ENCODE measurements at places on chromosomes 1 and 21.

DNA sequence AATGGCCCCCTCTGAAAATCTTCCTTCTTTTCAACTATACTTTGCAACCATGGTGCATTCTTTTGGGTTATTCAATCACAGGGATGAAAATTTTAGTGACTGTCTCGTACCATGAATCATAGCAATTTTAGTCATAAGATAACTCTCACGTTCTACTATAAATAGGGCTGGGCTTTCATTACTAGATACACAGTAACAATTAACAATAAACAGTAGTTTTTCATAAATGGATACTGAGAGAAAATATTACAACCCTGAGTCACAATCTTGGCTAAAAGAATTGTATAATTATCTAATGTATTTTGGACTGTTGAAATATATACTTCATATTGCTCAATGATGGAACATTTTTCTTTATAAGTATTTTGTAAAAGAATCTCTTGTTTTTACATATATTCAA, 96.1 kb downstream of the TEX35 start:
- DNase-seq, result peak; percentile 94

- DNase-seq, result no peak
These were observed 8.0 kb upstream of the LEFTY2 start for GRCh38 chr1:225949041-225949440.

DNA sequence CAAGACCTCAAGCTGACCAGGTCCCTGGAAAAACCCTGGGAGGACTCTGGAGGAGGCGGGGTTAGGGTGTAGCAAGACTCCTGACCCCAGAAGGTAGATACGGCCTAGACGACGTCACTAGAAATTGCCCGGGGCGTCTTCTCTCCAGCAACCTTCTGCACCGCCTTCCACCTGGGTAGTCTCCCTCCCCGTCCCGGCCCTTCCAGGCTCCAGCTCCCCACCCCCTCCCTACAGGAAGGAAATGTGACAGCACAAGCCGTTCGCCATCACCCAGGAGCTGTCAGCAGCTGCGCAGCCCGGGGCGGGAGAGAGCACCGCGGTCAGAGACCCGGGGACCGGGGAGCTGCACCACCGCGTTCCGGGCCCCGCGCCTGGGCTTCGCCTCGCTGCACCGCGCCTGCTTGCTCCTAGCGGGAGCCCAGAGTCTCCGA, 20.0 kb downstream of the SERTAD4 start:
- no peak for DNase-seq

DNA sequence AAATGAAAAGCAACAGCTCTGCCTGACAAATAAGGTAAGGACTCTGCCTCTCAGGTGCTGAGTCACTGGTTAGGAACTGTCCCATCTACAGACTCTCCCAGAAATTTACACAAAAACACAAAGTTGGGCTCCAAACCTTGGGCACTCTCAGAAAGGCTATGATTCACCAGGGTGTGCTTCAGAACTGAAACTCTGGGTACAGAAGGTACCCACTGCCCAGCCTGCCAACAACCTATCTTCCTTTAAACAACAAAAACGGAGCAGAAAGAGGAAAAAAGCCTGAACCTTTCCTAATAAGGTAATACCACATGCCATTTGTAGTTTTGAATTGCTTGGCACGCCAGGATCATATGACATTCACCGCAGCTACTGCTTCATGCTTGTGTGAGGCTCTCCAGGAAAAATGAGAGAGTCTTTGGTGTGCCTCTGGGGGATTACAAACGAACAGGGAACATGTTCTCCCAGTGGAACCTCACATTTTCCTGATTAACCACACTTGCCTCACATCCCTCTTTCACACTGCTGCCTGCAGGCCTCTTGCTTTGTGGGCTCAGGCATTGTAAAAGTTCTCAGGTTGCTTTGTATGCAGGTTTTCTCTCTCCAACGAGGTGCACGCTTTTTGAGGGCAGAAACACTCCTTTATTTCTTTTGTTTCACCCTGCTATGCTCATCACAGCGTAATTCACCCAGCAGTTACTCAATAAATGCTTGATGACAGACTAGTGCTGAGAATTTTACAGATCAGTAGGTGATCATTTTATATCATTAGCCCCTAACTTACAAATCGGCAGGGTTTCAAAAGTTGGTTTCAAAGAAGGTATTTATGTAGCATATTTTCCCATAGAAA, 65.1 kb downstream of the GADD45A start:
- DNase-seq, result peak; percentile 93

- no peak for DNase-seq
These were observed 30.1 kb downstream of the CDKN2C start for GRCh38 chr1:51000160-51000559.

GRCh38 chr1:243447347-243447746, 191.5 kb downstream of the SDCCAG8 start:
- DNase-seq, result peak; percentile 42

DNA sequence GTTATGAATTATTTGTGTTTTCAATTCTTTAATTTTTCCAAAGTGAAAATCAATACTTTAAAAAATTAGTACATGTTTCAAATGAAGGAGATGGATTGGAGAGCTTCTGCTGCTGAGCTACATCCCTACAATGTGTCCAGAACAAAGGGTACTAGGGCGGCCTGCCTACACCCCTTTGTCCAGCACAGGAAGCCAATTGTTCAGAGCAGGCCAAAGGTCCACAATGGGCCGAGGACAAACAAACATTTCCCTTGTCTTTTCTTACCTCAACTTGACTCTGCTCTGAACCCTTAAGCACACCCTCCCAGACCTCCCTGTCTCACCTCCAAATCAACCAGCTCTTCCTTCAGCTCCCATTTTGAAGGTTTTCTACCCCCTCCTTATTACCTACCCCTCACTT, 39.4 kb upstream of the CAMK1G start:
- DNase-seq, result no peak

DNA sequence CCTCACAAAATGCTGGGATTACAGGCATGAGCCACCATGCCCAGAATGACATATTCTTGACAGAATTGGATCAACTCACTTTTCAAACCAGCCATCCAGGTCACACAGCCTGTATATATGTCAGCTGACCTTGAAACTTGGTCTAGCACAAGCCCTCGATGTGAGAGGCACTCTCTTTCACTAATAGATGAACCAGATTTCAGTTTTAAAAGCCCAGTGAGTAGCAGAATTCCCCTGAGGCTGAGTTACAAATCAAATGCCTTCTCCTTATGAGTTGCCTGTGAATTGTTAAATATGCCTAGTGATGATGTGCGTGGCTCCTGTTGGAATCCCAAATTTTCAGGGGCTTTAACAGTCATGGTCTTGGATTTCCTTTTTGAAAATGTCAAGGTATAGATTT, 88.7 kb downstream of the CD247 start:
- DNase-seq, result no peak

Measured in fibroblast of skin of right biceps (primary cell).